ENCODE measurements at places on chromosomes 16 and 17.

DNA sequence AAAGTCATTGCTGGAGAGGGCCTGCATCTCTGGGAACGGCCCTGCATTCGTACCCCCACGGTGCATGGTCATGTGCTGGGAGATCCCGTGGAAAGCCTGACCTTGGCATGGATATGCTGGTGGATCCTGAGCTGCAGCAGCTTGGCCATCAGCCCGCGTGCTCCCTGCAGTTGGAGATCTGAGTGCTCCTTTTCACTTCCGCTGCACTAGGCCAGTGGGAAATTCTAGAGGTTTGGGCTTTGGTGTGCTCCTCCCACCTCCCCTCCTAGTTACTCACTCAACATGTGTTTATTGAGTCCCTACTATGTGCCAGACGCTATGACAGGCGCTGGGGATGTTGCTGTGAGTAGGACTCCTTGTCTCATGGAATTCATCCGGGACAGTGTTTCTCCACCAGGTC, 91.1 kb downstream of the RGS9 start:
- DNase-seq = no peak

DNA sequence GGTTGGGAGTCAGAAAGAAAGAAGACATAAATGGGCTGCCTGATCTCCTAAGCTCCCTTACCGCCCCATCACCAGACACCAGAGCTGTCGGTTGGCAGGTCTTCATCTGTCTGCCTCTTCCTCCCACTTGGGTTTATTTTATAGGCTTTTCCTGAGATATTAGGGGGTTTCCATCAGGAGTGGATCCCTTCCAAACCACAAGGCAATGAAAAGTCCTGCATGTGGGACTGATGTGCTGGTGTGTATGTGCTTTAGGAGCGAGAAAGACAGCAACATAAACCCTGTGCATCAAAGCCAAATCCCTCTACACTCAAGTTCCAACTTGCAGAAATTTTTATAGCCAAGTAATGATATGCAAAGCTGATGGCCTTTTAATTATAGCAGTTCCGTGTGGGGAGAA, 389.5 kb downstream of the SLC39A11 start:
- DNase-seq = no peak

GRCh38 chr16:88920618-88921590, 54.4 kb upstream of the PABPN1L start:
- no peak for DNase-seq

- no peak for DNase-seq
Observed at GRCh38 chr16:89003831-89004208, 26.8 kb upstream of the CBFA2T3 start.

GRCh38 chr16:84098939-84099338, 17.8 kb downstream of the MBTPS1 start:
- DNase-seq = no peak

GRCh38 chr16:6483469-6484033, 849.1 kb upstream of the RBFOX1 start:
- no peak for DNase-seq

GRCh38 chr17:49287481-49287880, 56.9 kb upstream of the PHOSPHO1 start:
- no peak for DNase-seq

GRCh38 chr17:31533546-31534155, 142.2 kb downstream of the RAB11FIP4 start:
- DNase-seq = peak; percentile 25

DNA sequence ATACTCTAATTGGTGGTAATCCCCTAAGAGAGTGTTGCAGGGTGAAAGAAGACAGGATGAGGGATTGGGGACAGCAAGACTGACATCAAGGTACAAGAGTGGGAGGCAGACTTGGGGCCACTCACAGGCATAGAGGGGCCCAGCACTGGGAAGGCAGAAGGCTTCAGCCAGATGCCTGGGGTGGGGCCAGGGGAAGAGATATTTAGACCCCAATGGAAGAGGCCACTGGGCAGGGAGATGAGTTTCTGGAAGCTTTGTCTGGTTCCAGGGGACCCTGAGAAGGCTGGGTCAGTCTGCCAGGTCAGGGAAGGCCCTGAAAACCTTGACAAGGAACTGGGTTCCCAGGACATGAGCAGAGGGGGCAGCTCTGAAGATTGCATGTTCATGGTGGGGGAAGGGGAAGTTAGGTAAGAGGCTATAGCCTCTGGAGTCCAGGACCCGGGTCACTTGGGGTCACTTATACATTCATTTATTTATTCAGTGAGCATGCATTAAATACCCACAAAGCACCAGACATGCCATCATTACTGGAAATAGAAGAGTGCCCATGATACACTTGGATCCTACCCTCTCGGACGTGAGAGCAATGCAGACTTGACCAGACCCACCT, 92.9 kb downstream of the TMEM132E start:
- DNase-seq = no peak

DNA sequence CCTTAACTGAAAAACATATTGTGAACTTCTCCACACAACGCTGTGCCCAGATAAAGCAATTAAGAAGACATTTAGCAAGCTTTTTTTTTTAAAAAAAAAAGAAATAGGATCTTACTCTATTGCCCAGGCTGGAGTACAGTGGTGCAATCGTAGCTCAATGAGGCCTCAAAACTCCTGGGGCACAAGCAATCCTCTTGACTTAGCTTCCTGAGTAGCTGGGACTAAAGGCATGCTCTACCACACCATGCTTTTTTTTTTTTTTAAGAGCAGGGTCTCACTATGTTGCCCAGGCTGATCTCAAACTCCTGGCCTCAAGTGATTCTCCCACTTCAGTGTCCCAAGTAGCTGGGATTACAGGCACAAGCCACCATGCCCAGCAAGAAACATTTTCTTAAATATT, 20.1 kb downstream of the AP1G1 start:
- no peak for DNase-seq

- DNase-seq = no peak
Observed at GRCh38 chr17:49851387-49852291, 3.8 kb upstream of the TAC4 start.

- no peak for DNase-seq
Observed at GRCh38 chr16:31215287-31216162, 1.4 kb downstream of the PYDC1 start.

DNA sequence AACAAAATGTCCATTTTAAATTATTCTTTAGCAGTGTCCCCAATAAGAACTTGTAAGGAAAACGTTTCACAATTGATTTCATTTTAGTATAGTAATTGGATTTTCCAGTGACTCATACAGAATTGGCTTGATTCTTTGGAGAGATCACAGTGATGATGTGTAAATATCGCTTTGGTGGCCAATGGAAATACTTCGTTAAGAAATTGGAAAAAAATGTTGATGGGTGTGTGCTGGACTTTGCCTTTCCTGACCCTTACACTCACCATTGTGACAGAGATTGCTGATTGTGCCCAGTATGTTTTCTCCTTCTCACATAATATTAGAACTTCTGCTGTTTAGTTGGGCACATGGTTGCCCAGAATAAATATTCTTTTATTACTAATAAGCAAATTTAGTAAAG, 7.4 kb upstream of the EFCAB13 start:
- no peak for DNase-seq

- DNase-seq = no peak
Observed at GRCh38 chr16:57555831-57556230, 13.4 kb downstream of the ADGRG5 start.

DNA sequence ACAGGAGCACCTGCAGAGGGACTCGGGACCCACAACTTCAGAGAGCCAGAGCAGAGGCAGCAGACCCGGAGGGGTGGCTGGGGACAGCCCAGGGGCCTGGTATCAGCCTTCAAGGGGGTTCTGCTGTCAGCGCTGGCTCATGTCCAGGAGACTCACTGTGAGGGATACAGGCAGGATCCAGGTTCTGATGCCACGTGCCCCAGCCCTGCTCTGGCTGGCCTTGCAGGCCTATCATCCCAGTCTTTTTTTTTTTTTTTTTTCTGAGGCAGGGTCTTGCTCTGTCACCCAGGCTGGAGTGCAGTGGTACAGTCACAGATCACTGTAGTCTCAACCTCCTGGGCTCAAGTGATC, 9.0 kb upstream of the MTSS2 start:
- DNase-seq = peak; percentile 55

GRCh38 chr16:88754912-88755744, 29.9 kb downstream of the PIEZO1 start:
- no peak for DNase-seq

DNA sequence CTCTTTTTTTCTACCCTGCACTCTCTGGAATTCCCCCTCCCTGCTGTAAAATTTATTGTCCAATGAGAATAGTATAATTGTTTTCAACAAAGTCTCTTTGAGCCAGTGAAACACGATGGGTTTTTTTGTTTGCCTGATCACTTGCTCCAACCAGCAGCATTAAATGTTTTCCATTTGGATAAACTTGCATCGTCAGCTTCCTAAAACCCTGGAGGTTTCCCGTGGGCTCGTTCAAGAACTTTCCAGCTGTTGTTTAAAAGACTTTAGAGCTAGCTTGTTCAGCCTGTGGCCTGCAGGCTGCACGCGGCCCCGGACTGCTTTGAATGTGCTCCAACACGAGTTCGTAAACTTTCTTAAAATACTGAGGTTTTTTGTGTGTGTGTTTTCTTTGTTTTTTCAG, 14.9 kb downstream of the NAGPA start:
- DNase-seq = no peak

GRCh38 chr17:49195751-49196150, 14.6 kb downstream of the GNGT2 start:
- no peak for DNase-seq

DNA sequence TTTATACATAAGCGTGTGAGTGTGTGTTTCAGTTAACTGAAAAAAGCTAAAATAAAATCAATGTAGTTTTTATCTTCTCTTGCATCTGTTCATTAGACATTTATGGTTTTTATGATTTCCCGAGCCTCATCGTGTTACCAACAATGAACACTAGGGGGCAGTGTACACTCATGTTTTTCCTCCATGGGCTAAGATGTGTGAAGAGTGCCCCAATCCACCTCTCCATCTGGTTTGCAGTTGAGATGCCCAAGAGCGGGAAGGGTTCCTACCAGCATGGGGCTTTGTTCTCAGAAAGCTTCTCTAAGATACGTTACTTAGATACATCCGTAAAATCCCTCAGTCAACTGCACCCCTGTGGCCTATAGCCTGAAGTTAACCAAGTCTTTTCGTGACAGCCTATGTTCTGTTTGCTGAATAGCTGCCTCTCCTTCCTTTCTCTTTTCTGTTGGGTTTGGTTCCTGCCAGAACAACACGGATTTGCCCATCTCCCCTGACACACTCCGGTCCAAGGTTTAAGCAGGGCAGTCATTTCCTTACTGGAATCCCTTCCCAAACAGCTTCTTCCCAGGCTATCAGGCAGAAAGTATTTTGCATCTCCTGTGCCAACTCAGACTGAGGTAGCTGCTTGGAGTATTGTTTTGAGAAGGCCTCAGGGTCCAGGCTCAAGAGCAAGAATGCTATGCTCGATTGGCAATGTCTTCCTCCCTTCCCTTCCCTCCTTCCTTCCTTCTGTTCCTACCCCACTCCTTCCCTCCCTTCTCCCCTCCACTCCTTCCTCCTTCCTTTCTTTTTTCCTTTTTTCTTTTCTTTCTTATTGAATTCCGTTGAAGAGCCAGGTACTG, 12.9 kb upstream of the ELAC2 start:
- DNase-seq = peak; percentile 80
